ENCODE measurements at places on chromosomes 3 and 15. TPM values are rescaled to one million over a fixed set of nuclear protein-coding genes. Genes with fewer than 3 reads are reported as not detected.

The RTP1 gene
- 0.31 TPM for total RNA-seq

The ADIPOQ gene
- total RNA-seq, result not detected

The LEKR1 gene
- total RNA-seq, result 1.3 TPM

The MYO1E gene
- 17.2 TPM for total RNA-seq

The SCAANT1 gene
- not detected for total RNA-seq

The GP5 gene
- not detected for total RNA-seq

The SLC28A2 gene
- not detected for total RNA-seq

The ENTPD3 gene
- total RNA-seq, result 1.9 TPM

The GRAMD2A gene
- total RNA-seq, result 0.94 TPM

The FGD5 gene
- 3.4 TPM for total RNA-seq

The HEG1 gene
- total RNA-seq, result 20.0 TPM

The NME9 gene
- 4.1 TPM for total RNA-seq

The STARD9 gene
- 35.1 TPM for total RNA-seq

The STAC gene
- 14.7 TPM for total RNA-seq

The ITIH3 gene
- total RNA-seq, result not detected

The TNFAIP8L3 gene
- total RNA-seq, result 0.94 TPM

The STRIT1 gene
- not detected for total RNA-seq

The SLC15A2 gene
- 9.4 TPM for total RNA-seq

The PLCB2 gene
- total RNA-seq, result 6.9 TPM

The FLNB gene
- total RNA-seq, result 50.4 TPM

The BNC1 gene
- total RNA-seq, result not detected

The DAZL gene
- total RNA-seq, result not detected

The MAP1A gene
- total RNA-seq, result 48.2 TPM

The LMAN1L gene
- not detected for total RNA-seq

The P2RY13 gene
- 2.2 TPM for total RNA-seq

The SLC38A3 gene
- total RNA-seq, result 8.1 TPM

The ILDR1 gene
- total RNA-seq, result not detected

The HRH1 gene
- total RNA-seq, result 1.9 TPM

The CYP8B1 gene
- total RNA-seq, result not detected
